ENCODE measurements at places on chromosomes 3 and 15.

DNA sequence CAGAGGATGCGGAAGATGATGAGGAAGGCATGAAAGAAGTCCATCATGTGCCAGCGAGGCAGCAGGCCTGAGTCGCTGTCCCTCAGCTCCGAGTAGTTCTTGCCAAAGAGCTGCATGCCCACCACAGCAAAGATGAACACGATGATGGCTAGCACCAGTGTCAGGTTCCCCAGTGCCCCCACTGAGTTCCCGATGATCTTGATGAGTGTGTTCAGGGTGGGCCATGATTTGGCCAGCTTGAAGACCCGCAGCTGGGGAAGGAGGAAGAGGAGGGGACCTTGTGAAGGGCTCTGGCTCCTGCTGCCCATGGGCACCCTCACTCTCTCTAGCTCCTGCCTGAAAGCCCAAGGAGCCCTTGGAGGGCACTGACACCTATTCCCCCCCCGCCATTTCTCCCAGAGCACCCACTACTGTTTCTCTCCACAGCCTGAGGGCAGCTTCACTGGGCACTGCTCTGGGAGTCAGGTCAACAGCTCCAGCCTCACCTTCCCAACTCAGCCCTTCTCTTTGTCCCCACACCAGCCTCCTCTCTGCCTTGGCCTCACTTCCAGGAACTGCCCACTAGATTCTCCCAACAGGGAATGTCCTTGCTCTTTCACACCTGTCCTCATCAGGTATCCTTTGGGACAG, 63.6 kb downstream of the SCN5A start:
- no peak for DNase-seq

GRCh38 chr3:147816752-147817151, 407.6 kb downstream of the ZIC1 start:
- peak; percentile 44 for DNase-seq

- DNase-seq, result no peak
Observed at GRCh38 chr15:89209057-89209456, 12.3 kb downstream of the RLBP1 start.

- no peak for DNase-seq
Observed at GRCh38 chr15:93656041-93656440, 567.0 kb upstream of the RGMA start.

GRCh38 chr3:194163697-194164096, 27.7 kb downstream of the HES1 start:
- no peak for DNase-seq
